ENCODE measurements at places on chromosomes 6 and 20. TPM values are rescaled to one million over a fixed set of nuclear protein-coding genes. Genes with fewer than 3 reads are reported as not detected.

The PAK1IP1 gene
- total RNA-seq, result 7.3 TPM

The TMEM151B gene
- total RNA-seq, result 0.12 TPM

The CST1 gene
- total RNA-seq, result 28.7 TPM

The HEY2 gene
- total RNA-seq, result 2.4 TPM

The TMEM244 gene
- not detected for total RNA-seq

The RBPJL gene
- total RNA-seq, result 0.26 TPM

The C20orf202 gene
- 0.66 TPM for total RNA-seq

The NNAT gene
- 6.3 TPM for total RNA-seq

The CLIC5 gene
- 27.6 TPM for total RNA-seq

The ADTRP gene
- 0.69 TPM for total RNA-seq

The NR2E1 gene
- not detected for total RNA-seq

The MAK gene
- total RNA-seq, result 0.09 TPM

The STMND1 gene
- total RNA-seq, result 2.2 TPM

The PPP1R3D gene
- 16.9 TPM for total RNA-seq

The ZNF165 gene
- total RNA-seq, result 1.5 TPM

The CDH26 gene
- 3.3 TPM for total RNA-seq

The CRISP2 gene
- total RNA-seq, result 9.8 TPM

The PSORS1C1 gene
- total RNA-seq, result 11.0 TPM

The PRDM13 gene
- total RNA-seq, result not detected

The BPIFB2 gene
- total RNA-seq, result 0.17 TPM

The MCHR2 gene
- not detected for total RNA-seq

The TFAP2D gene
- total RNA-seq, result not detected

The PBX2 gene
- 95.0 TPM for total RNA-seq

The RPN2 gene
- total RNA-seq, result 206 TPM

The PRSS16 gene
- total RNA-seq, result 35.1 TPM

The STMN3 gene
- 11.1 TPM for total RNA-seq

The VSX1 gene
- total RNA-seq, result not detected

The ZNF311 gene
- total RNA-seq, result 2.8 TPM

The PLAGL1 gene
- 25.3 TPM for total RNA-seq

The OXT gene
- total RNA-seq, result 0.46 TPM

The MRPS26 gene
- 46.6 TPM for total RNA-seq

The MAP3K7 gene
- total RNA-seq, result 21.2 TPM

The DDO gene
- total RNA-seq, result 5.6 TPM

The GJA10 gene
- total RNA-seq, result not detected

The NDRG3 gene
- total RNA-seq, result 27.7 TPM

The MED23 gene
- 30.6 TPM for total RNA-seq

The SLC22A2 gene
- total RNA-seq, result 1.4 TPM

The SLC22A23 gene
- 46.0 TPM for total RNA-seq

The ITPR3 gene
- 104 TPM for total RNA-seq

The PRR18 gene
- not detected for total RNA-seq

The SCUBE3 gene
- total RNA-seq, result 0.37 TPM

The HLA-DOB gene
- total RNA-seq, result 0.69 TPM

The ENPP5 gene
- 21.5 TPM for total RNA-seq

The DEFB125 gene
- not detected for total RNA-seq

The VSTM2L gene
- 95.0 TPM for total RNA-seq

The ARID1B gene
- 101 TPM for total RNA-seq

The ZBTB46 gene
- 9.0 TPM for total RNA-seq
